Daoy (cell line): ENCODE measurements at places on chromosomes 2 and 18.
A peak's percentile ranks its signal among the peaks of the same experiment; 100 is the strongest.

GRCh38 chr2:186697536-186697935 lies 3.7 kb downstream of the FAM171B start:
- no peak for DNase-seq

DNA sequence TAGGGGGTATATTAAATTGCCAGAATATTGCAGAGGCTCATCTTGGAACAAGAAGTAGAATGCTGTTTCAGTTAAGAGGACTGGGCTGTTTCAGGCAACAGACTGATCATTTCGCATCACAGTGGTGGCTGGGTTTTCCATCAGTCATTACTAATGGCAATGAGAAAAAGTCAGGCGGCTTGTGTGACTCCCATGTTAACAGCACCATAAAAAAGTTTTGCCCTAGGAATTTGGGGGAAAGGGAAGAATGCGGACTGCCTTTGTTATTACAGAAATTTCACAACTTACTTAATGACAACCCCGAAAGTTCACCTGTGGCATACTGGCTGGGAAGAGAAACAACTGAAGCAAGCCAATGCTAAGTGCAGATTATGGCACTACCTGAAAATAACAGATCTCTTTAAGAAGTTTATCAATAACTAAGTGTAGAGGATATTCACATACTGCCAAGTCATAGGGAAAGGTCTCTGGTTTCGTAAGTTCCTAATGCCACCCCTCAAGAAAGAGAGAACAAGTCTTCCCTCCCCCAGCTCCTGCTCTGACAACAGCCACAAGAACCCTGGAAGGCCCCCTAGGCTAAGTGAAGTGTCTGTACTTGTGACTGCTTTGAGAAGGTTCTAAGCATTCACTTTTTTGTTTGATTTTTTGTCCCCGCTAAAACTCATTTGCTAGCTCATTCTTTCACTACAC lies 40.5 kb upstream of the AP1S3 start:
- DNase-seq, result no peak

- DNase-seq, result peak; percentile 23
These were observed 40.1 kb upstream of the TAF1B start for GRCh38 chr2:9803023-9803805.

DNA sequence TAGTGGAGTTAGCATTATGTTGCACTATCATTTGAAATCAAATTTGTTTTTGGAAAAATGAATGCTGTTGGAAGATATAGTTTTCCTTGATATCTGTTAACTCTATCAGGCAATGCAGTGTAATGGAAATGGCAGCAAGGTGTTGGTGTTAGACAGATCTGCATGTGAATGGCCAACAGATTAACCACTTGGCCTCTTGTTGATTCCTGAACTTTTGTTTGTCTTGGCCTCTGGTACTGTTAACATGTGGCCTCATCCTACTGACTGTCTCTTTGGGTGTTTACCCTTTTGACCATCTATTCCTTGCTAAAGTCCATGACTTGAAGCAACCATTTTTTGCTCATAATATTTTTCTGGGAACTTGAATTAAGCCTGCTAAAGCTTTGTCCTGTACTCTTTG lies 110.2 kb upstream of the CDH2 start:
- no peak for DNase-seq

GRCh38 chr2:46036929-46037328 lies 260.3 kb upstream of the EPAS1 start:
- peak; percentile 69 for DNase-seq

GRCh38 chr2:239778861-239779558 lies 246.1 kb downstream of the NDUFA10 start:
- DNase-seq, result no peak
